NCI-H446 (cell line): ENCODE measurements at places on chromosomes 1 and 21.
A peak's percentile ranks its signal among the peaks of the same experiment; 100 is the strongest.

DNA sequence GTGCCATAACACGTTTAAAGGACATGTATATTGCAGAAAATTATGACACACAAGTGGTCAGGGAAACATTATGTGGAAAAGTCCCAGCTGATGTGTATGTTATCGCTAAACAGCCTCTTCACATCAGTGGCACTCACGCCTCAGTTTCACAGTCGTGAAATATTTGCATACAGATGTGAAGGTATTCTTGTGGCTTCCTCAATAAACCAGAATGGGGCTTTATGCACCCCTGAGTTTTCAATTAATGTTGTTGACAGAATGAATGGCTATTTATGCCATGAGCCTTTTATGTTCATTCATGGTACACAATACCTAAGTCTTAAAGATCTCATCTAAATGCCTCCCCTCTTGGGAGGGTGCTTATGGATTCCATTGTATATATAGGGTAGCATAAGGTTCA is 202.1 kb upstream of the ADGRL2 start:
- DNase-seq = no peak

GRCh38 chr21:36859744-36860501 is 106.5 kb downstream of the HLCS start:
- DNase-seq = no peak

GRCh38 chr21:46606427-46606813 is 1.5 kb upstream of the S100B start:
- no peak for DNase-seq

GRCh38 chr1:109240158-109241152 is 8.9 kb upstream of the CELSR2 start:
- peak; percentile 89 for DNase-seq

DNA sequence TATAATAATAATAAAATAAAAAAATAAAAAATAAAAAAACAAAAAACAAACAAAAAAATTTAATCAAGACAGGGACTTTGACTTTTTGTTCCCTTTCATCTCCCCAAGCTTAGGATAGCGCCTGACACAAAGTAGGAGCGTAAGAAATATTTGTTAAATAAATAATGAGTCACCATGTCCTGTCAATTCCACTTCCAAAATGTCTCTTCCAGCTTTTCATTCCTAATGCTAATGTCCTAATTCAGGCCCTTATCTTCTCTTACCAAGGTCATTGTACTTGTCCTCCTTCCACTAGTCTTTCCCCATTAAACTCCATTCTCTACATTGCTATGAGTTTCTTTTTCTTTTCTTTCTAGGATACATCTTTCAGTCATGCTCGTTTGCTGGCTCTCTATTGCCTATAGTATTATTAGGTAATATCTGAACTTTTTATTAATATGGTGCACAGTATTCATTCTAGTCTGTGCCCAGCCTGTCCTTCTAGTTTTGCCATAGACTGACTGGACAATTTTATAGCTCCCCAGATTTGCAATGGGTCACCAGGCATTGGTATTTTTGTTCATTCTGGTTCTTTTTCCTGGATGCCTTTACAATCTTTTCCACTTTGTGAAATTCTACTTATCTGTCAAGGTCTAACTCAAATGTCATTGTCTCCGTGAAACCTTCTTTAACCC is 11.4 kb downstream of the NEXN start:
- DNase-seq = no peak
